ENCODE measurements at places on chromosomes 1 and 21. TPM values are rescaled to one million over a fixed set of nuclear protein-coding genes. Genes with fewer than 3 reads are reported as not detected.

Gene CELA2B
- not detected for total RNA-seq

Gene PTGER3
- not detected for total RNA-seq

- DNase-seq, result no peak
Observed at GRCh38 chr1:184832517-184832916, 77.9 kb upstream of the EDEM3 start.

DNA sequence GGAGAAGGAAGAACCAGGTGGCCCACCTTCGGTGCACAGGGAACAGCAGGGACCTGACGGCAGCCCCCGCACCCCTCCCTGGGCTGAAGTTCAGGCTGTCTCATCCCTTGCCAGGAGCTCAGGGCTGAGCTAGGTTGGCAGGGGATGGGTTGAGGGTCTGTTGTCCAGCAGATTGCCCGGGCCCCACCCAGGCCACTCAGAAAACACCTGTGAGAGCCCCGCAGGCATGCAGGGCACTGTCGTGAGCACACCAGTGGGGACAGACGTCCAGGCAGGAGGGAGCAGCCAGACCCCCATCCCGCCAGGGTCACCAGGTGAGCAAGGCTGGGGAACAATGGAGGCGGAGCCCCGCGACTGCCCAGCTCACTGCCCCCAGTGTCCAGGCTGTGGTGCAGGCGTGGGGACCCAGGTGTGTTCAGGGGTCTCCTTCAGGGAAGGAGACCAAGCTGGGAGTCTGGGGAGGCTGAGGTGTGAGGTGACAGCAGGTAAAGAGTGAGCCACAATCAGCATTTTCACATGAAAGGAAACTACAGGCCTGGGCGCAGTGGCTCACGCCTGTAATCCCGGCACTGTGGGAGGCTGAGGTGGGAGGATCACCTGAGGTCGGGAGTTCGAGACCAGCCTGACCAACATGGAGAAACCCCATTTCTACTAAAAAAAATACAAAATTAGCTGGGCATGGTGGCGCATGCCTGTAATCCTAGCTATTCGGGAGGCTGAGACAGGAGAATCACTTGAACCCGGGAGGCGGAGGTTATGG, 9.4 kb upstream of the SAMD11 start:
- no peak for DNase-seq

- DNase-seq, result peak; percentile 71
Observed at GRCh38 chr1:117128323-117129079, 7.0 kb upstream of the TRIM45 start.

DNA sequence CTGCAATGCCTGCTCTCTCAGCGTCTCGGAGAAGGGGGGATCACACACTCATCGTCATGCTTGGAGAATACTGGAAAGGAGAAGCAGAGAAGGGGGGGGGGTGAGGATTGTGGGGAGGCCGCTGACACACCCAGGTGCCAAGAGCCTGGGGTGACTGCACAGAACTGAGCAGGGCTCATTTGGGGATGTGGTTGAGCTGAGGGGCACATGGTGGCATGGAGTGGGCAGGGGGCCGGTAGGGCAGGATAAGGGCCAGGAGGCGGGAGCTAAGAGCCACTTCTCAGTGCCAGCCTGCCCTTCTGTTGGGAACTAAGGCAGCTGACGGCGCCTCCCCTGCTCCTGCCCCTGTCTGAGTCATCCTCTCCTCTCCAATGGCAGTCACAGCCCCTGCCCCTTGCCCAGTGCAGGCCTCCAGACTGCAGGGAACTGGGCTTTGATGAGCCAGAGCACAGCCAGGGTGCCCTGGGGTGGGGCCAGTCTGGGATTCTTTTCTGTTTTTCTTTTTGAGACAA, 27.2 kb downstream of the MRPL37 start:
- DNase-seq, result peak; percentile 28

GRCh38 chr21:33998402-33998801, 75.0 kb upstream of the MRPS6 start:
- no peak for DNase-seq

DNA sequence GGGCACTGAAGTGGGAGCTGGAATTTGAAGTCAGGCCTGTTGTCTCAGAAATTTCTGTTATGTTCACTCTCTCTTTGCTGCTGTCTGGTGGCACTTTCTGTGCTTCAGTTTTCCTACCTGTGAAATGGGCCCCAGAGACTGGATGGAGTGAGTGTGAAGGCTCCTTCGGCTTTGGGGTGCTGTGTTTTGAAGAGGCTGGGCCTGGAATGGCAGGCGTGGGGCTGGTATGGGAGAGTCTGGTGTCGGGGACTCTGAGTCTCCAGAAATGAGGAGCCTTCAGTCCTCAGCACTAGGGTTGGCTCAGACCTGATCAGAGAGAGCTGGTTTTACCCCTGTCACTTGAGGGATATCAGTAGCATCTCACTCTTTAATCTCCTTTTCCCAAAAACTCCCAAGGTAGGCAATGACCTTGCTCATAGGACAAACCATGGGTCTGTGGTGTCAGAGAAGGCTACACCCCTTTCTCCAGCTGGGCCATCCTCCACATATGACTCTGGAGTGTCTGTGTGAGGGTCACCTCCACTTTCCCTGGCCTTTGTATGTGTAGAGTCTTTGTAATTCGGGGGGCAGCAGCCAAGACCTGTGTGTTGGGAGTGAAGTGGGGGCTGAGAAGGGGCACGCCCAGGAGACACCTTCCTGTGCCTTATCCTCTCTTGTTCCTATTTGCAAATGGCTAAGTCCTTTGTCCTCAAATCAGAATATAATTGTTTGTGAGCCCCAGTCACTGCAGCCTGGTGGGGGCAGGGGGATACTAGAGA, 279.9 kb downstream of the PTPRU start:
- DNase-seq, result no peak

- DNase-seq, result no peak
Observed at GRCh38 chr1:94836891-94837290, 16.7 kb downstream of the SLC44A3 start.
